Esophagus mucosa (tissue), 1 donor: ENCODE measurements at places on chromosomes 5 and 9. TPM values are rescaled to one million over a fixed set of nuclear protein-coding genes. Genes with fewer than 3 reads are reported as not detected.

- ATAC-seq = no peak
Observed at GRCh38 chr5:33921002-33921401, 15.2 kb upstream of the RXFP3 start.

DNA sequence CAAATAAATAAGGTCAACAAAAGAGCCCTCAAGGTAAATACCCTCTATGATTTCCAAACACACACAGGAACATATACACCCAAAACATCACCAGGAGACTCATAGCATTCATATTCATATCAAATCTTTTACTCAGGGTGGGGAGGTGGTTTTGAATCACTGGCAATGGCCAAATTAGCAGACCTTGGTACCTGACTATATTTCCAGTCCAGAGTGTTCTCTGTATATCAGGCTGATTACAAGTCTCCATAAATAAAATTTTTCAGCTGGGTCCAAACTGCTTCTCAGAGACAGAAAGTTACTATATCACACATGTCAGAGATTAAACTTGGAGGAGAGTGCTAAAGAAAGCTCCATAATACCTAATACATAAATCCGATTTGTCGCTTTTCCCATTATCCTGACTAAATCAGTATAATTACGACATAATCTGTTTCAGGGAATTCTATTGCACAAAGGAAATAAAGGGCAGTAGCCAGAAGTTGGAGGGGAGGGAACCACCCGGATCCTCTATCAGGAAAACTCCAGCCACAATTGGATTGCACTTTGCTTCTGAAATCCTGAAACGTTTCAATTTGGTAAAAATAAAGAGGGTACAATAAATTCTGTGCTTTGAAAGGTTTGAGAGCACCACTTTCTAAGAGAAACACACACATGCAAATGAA lies 7.0 kb upstream of the GOLGA1 start:
- ATAC-seq = no peak

DNA sequence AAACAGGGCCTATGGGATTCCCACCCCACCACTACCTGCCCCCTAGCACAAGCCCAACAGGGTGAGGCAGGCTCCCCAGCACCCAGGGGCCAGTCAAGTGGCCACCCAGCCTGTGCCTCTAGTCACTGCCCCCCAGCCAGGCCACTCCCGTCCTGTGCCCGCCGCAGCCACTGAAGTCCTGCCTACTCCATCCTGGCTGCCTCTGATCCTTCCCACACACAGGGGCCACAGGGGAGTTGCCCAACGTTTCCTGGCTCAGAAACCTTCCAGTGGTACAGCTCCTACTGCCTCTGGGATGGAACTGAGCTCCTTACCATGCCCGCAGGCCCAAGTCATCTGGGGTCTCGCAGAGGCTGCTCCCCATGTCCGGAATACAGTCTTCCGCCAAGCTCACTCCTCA lies 70.2 kb upstream of the STXBP1 start:
- no peak for ATAC-seq

DNA sequence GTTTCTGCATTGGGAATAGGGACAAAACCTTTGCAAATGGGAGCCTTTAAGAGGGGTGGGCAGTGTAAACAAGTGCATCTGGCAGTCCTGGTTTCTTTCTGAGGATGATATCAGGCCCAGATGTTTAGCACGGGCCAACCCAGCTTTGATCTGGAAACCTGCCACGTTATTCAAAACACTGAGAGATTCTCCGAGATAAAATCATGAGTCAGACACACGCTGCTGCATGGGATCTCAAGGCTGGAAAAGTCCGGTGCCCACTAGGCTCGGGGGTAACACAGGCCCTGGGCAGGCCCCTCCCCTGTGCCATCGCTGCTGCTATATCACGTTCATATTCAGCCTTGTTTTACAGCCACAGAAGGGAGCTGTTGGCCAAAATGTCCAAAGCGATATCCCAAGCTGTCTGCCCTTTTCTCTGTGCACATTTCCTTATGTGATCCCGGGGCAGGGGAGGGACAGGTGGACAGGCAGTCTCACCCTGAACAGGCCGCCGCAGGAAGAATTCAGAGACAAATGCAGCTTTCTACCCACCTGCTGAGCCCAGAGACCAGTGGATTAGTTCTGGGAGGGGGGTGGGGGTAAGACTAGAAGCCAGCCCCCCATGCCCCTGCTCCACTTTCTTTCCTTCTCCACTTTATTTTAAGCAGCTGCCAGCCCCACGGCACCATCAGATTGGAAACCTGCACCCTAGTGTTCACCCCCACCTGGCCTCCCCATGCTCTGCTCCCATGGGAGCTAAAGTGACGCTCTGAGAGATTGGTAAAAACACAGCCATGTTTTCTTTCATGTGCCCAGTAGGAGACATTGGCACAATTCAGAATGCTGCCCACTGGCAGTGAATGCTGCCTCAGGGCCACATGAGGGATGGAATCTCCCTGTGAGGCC lies 63.1 kb downstream of the TMOD1 start:
- ATAC-seq = peak; percentile 13

DNA sequence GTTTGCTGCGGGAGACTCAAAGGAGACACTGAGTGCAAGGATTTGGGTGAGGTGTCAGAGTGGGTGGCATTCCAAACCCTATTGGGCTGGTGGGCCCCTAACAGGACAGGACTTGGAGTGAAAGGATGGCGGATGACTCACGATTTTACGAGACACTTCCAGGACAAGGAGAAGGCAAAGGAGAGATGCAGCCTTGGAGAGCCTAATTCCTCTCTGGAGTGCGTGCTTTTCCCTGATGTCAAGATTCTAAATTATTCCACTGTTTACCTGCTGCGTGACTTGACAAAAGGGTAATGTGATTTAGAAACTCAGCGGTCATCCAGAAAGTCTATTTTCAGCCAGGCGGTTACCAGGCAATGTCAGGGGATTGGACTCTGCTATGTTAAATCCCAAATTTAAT lies 41.6 kb upstream of the CD180 start:
- no peak for ATAC-seq

The HAVCR1 gene
- not detected for total RNA-seq

The DNAJB5 gene
- total RNA-seq = 3.4 TPM

The TAS2R1 gene
- not detected for total RNA-seq

The ZNF366 gene
- 1.1 TPM for total RNA-seq

The TRPM6 gene
- total RNA-seq = 1.2 TPM
